Neural crest cell (in vitro differentiated cells): ENCODE measurements at places on chromosomes 1 and 21. TPM values are rescaled to one million over a fixed set of nuclear protein-coding genes. Genes with fewer than 3 reads are reported as not detected.

The GJA5 gene
- 1.1 and 1.2 TPM in 2 replicates for total RNA-seq

The RNASEL gene
- 3.3 and 3.4 TPM in 2 replicates for total RNA-seq

The CCDC185 gene
- not detected in 2 replicates for total RNA-seq

The RC3H1 gene
- total RNA-seq = 35.1 and 35.2 TPM in 2 replicates

The ATP5PO gene
- total RNA-seq = 231 and 234 TPM in 2 replicates

DNA sequence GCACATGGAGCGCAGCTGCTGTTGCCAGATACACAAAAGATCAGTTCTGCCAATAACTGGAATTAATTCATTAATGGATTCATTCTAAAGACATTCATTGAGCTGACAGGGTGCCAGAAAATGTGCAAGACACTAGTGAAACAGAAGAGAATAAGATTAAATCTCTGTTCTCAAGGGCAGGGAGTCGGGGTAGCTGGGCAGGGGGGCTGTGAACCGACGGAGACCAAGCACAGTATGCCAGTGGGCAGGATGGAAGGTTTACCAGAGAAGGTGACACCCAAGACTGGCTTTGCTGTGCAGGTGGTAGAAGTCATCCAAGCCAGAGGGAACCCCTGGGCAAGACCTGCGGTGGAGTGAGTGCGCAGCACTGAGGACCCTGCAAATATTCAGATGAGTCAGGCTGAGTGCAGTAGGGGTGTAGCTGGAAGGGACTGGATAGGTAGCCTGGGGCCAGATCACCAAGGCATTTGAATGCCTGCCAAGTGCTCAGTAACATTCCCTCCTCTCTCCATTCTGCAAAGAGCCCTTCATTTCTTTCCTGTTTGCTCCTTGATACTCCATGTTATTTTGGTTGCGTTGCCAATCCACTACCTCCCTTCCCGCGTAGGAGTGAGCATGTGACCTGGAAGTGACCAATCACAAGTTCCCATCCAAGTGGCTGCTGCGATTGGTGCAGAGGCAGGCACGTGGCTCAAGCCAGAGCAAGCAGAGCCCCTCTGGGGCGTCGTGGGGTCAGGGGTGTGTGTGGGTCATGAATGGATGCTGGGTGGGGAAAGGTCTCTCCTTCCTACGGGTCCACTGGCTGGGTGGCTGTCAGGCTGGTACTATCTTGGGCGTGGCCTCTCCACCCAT is 413.1 kb downstream of the PTPRU start:
- no peak for DNase-seq

GRCh38 chr1:153752072-153752471 is 23.1 kb upstream of the SLC27A3 start:
- no peak for DNase-seq

GRCh38 chr1:219271818-219272535 is 98.3 kb downstream of the LYPLAL1 start:
- DNase-seq = no peak

DNA sequence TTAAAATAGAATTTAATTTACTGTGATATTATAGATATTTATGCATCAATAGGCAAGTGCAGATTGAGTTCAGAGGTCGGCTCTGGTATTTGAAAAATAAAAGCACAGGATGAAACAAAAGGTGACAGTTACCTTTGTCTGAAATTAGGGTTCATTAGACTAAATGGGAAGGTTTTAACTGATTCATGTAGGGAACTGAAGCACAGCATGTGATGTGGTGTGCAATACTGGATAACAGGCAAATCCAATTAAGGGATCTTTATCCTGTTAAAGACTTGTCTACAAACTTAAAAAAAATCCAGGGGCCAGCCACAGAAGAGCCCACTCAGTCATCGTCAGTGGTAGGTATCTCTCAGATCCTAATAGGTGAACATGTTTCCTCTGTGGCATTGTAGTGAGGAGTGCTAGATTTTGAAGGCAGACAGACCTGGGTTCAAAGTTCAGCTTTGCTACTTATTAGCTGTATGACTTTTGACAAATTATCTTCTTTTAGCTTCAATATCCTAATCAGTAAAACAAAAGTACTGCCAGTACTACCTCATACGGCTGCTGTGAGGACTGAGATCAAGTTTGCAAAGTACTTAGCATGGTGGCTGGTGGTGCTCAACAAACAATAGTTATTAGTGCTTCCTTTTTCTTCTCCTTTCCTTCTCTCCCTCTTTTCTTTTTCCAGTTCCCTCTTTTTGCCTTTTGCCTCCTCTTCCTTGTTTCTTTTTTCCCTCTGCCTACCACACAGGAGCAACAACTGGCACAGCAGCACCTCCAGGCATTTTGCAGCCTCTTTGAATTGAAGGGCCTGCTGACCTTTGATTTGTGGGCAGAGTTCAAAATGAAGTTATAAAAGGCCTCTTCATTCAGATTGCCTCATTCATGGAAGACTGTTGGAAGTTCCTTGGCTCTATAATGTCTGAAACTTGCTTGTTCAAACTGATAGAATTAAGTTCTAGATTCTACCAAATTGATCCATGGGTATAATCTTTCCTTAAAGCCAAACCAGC is 44.9 kb upstream of the FOXD3 start:
- no peak for DNase-seq

DNA sequence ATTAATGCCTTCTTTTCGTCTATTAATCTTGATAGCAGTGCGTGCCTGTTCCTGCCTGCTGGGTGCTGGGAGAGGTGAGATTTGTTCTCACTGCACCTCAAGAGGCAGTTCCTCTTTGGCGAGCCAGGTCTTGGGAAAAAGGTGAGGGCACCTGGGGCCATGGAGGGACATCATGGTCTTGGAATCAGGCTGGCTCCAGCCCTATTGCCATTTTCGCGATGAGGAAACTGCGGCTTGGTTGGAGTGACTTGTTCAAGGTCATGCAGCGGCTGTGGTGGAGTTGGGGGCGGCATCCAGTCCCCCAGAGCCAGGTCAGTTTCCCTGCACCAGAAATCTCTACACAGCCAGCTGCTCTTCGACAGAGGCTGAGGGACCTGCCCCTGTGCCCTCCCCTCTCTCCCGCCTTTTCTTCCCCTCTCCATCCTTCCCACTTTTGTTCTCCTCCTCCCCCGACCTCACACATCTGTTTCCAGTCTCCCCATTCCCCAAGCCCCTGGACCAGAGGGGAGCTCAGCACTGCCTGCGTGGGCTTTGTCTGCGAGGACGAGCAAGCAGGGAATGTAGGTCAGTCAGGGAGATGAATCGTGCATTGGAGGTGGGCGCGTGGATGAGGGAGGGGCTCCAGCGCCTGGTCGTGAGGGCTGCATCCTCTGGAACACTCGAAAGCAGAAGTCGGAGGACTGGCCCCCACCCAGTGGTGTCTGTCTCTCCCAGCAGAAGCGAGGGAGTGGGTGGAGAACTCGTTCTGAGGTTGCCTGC is 135.1 kb downstream of the ACTL8 start:
- DNase-seq = no peak

- no peak for DNase-seq
Observed at GRCh38 chr1:245195398-245195797, 40.6 kb downstream of the KIF26B start.

- DNase-seq = no peak
Observed at GRCh38 chr1:114144016-114144415, 9.7 kb downstream of the SYT6 start.

- no peak for DNase-seq
Observed at GRCh38 chr21:41031701-41032220, 136.2 kb upstream of the BACE2 start.

DNA sequence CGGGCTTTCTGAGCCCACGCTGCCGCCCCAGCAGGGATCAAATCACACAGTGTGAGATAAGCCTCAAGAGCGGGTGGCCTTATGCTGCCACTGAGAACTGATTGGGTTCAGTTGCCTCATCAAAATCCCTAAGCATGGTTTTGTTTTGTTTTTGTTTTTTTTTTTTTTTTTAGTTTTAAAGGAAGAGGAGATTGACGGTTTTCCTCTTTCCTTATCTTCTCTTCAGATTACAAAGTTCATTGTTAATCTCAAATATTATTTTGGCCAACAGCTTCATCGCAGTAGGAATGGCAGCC is 651 bp downstream of the COA6 start:
- no peak for DNase-seq

DNA sequence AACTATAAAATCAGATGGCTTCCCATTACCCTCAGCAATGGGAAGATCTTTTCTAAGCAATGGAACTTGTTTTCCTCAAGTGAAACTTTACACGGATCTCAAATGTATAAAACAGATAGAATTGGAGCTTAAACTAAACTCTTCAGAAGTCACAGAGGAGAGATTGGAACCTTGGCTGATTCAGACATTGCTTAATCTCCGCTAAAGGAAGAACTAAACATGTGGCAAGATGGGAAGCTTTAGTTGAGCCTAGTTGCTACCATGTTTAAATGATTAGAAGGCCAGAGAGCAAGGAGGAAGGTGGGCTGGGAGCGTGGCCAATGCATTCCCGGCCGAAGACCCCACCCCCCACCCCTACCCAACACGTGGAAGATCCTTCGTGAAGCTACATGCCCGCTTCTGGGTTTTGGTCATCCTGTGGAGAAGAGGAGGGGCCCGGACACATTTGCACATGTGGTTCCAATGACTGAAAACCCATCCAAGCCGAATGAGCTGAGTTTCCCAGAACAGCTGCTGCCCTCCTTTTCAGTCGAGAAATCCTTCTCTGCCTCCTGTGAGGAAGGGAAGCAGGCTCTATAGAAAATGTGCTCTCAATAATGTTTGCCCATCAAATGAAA is 164.3 kb downstream of the MIS18A start:
- DNase-seq = no peak

DNA sequence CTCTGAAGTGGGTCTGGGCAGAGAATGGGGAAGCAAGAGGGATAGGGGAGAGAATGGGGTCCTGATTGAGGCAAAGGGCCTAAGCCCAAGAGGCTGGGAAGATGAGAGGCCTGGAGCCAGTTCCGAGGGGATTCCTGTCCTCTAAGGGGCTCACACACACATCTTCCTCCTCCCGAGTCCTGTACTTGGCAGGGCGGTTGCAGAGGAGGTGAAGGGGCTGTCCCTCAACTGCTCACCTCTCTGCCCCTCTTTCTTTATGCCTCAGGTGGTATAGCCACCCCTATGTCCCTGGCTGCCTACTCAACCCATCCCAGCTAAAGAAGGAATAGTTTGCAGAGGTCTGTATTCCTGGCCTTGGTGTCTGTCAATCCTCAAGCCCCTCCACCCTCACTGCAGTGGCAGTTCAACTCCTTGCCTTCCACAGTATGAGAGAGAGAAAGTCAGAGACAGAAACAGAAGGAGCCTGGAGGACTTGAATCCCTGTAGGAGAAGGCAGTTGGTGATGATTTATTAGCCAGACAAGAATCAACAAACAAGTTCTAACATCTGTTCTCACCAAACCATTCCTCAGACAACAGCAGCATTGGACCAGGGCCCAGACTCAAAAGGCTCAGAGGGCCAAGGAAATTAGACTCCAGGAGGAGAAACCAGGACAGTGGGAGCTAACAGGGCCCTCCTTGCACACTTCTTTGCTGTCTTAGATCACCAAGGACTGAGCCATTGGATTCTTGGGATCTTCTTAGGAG is 10.7 kb downstream of the SH2D2A start:
- no peak for DNase-seq

GRCh38 chr1:27361044-27361402 is 5.7 kb downstream of the MAP3K6 start:
- no peak for DNase-seq
